Activated CD8-positive, alpha-beta T cell treated with anti-CD3 and anti-CD28 coated beads for 36 hours (primary cell): ENCODE measurements at places on chromosomes 7 and 10. TPM values are rescaled to one million over a fixed set of nuclear protein-coding genes. Genes with fewer than 3 reads are reported as not detected.

DNA sequence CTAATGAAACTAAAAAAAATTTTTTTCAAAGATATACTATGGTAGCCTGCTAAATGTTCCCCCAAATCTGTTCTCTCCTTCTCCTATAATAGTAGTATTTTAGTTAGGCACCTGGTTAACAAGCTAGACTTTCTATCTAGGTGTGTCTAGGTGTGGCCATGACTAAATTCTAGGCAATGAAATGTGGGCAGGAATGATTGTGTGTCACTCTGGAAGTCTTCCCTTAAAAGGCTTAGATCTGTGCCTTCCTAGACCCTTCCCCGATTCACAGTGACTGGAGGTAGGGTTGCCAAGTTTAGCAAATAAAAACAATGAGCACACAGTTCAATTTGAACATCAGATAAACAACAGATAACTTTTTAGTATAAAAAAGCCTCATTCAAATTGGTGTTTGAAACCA, 8.3 kb upstream of the ARHGAP21 start:
- DNase-seq, result no peak

- DNase-seq, result no peak
These were observed 758.3 kb upstream of the COBL start for GRCh38 chr7:52074912-52075311.

GRCh38 chr10:44845361-44846175, 65.6 kb upstream of the TMEM72 start:
- DNase-seq, result no peak

GRCh38 chr10:95407546-95407945, 116.7 kb upstream of the PDLIM1 start:
- DNase-seq, result no peak

- DNase-seq, result no peak
These were observed 47.6 kb downstream of the STK17A start for GRCh38 chr7:43630482-43630881.

- DNase-seq, result no peak
These were observed 96.9 kb upstream of the LRRTM3 start for GRCh38 chr10:66828957-66829356.

- DNase-seq, result no peak
These were observed 4.5 kb downstream of the FBXW4 start for GRCh38 chr10:101690461-101690860.

The GRM3 gene
- total RNA-seq, result not detected
